Activated naive CD8-positive, alpha-beta T cell treated with anti-CD3 and anti-CD28 coated beads for 36 hours (primary cell): ENCODE measurements at places on chromosomes 2 and 18. TPM values are rescaled to one million over a fixed set of nuclear protein-coding genes. Genes with fewer than 3 reads are reported as not detected.

REG3A gene
- total RNA-seq = not detected

DNA sequence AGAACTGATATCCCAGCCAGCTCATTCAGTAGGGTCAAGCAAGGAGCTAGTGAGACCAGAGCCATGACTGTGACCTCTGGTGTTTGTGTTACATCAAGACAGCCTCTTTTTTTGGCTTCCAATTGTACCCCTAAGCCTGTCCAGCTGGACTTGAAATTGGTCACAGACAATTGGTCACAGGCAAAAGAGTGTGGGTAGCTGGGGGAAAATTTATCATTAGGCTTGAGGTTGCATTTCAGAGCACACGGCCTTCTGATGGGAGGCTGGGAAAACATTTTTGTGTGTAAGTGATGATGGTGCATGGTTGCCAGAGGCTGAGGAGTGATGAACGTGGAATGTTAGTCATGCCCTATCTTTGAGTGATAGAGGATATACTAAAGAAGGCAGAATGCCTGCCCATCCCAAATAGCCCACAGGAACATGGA, 285.1 kb upstream of the SLC14A2 start:
- no peak for DNase-seq

- no peak for DNase-seq
These were observed 170.2 kb upstream of the SMAD2 start for GRCh38 chr18:48100651-48101165.

DNA sequence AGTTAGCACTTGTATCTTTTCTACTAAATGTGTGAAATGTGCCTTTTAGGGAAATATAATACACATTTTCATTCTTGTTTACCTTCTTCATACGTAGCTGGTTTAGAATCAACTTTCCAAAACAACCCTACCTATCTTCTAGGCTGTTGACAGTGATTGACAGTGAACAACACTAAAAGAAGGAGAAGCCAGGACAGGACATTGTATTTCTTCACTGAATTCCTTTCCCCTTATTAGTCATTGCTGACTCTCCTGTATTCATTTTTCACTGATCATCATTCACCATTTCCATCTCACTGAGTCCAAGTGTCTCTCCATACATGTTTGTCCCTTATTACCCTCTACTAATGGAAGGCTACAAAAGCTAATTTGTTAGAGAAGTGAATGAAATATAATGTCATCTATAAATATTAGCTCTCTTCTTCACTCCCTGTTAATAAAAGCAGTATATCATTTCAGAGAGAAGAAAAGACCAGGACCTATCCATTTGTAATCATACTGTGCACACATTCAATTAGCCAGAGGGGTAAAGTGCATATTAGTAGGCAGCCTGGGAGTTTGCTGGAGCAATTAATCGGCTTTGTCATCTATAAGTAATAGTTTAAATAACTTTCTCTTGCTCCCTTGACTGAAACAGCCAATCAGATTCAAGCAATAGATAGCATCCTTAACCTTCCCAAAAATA, 192.5 kb upstream of the FOSL2 start:
- no peak for DNase-seq
